ENCODE measurements at places on chromosomes 5 and 9.

GRCh38 chr5:76999451-76999850 lies 30.8 kb upstream of the AGGF1 start:
- no peak for DNase-seq
- peaks cover 4% of the 10 kb centered on the region for H3K27me3 ChIP-seq
- H3K4me3 ChIP-seq = no peak overlapping the region
- no peaks in the 10 kb centered on the region for H3K36me3 ChIP-seq
- H3K4me1 ChIP-seq = no peaks in the 10 kb centered on the region

- DNase-seq = no peak
- H3K4me1 ChIP-seq = no peaks in the 10 kb centered on the region
- no peaks in the 10 kb centered on the region for H3K27me3 ChIP-seq
- H3K27ac ChIP-seq = no peak overlapping the region
- H3K4me3 ChIP-seq = no peak overlapping the region
Observed at GRCh38 chr9:130845901-130846481, 10.9 kb downstream of the ABL1 start.

- H3K27ac ChIP-seq = no peak overlapping the region
- no peak for DNase-seq
- no peaks in the 10 kb centered on the region for H3K27me3 ChIP-seq
Observed at GRCh38 chr5:150175536-150175935, 9.0 kb downstream of the CDX1 start.

DNA sequence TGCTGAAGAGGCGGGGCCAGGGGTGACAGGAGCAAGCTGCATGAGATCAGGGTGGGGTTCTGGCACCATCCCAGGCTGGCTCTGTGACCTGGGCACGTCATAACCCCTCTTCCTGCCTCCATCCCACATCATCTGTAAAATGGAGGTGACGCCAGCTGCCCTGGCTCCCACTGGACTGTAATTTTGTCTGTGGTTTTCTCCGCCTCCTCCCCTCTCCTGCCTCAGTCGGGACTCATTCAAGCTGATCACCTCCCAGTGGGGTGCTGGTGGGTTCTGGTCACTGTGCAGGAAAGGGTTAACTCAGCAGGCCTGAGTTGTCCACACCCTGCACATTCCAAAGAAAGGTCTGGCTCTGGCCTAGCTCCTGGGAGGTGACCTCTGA lies 128.2 kb downstream of the RXRA start:
- peaks cover 6% of the 10 kb centered on the region for H3K4me1 ChIP-seq
- H3K27ac ChIP-seq = no peak overlapping the region
- H3K36me3 ChIP-seq = no peaks in the 10 kb centered on the region
- DNase-seq = no peak

All from DND-41 (cell line).